ENCODE measurements at places on chromosomes 7 and 10.

GRCh38 chr7:77800158-77800557, 1.6 kb downstream of the PHTF2 start:
- DNase-seq = no peak

DNA sequence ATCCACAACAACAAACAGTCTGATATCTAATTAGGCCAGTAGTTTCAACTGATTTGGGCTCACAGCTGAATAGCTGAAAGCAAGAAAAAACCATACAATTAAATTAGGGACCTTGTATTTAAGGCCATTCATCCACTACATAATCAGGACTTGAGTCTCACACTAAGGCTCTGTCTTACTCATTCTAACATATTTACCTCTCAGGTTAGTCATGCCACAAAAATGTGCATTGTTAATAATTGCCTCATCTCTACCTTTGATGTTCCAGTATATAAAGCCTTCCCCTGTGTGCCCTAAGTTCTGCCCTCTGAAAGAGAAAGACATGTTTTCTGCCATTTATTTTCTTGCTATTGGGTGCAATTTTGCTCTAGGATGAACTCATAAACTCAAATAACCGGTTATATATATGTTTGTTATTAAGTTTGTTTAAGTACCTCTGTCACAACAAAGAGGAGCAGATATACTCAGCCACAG, 5.3 kb upstream of the C1GALT1 start:
- no peak for DNase-seq

GRCh38 chr7:104550362-104550761, 222.0 kb downstream of the LHFPL3 start:
- no peak for DNase-seq

- no peak for DNase-seq
Measured at GRCh38 chr7:55498142-55498541, 74.2 kb downstream of the VOPP1 start.

- no peak for DNase-seq
Measured at GRCh38 chr10:18402853-18403252, 248.5 kb downstream of the NSUN6 start.

DNA sequence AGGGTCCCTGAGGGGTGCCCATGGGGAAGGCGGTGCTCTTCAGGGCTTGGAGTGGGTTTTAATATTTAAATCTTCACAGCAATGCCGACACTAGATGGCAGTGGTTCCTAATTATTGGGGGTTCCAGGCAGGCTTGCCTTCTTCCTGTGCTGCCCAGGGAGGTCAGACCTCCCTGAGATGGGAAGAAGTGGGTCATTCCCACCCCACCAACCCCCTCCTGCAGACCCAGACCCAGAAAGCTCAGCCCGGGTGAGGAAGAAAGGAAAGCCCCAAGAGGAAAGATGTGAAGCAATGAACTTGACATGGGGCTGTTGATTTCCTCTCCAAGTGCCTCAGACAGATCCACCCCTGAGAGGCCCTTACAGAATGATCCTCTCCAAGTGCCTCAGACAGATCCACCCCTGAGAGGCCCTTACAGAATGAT, 85.1 kb upstream of the LANCL2 start:
- DNase-seq = no peak

- DNase-seq = no peak
Measured at GRCh38 chr10:77029777-77030717, 607.6 kb downstream of the KCNMA1 start.

DNA sequence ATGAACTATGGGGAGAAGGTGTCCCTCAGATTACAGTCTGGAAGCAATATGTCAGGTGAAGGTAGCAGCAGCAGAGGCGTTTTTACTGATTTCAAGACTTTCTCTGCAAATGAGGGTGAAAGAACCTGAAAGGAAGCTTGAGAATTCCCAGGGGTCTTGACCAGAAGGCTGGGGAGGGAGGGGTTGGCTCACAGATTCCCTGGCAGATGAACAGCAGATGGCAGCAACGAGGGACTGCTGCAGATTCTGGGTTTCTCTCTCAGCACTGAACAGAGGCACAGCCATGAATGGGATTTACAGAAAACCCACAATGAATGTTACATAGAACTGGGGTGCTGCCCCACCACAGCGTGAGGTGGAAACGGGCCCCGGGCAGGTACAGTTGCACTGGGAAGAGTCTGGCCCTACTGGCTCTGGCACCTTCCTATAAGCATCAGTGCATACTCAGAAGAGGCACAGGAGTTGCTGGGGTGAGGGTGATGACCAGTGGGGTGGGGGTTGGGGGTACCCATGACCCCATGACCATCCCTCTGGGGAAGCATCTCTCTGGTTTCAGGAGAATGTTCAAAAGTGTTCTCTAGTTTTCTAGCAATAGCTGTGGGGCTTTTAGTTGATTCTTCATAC, 317.8 kb downstream of the SH2D4B start:
- DNase-seq = no peak

GRCh38 chr7:153389261-153389660, 629.7 kb downstream of the ACTR3B start:
- no peak for DNase-seq

DNA sequence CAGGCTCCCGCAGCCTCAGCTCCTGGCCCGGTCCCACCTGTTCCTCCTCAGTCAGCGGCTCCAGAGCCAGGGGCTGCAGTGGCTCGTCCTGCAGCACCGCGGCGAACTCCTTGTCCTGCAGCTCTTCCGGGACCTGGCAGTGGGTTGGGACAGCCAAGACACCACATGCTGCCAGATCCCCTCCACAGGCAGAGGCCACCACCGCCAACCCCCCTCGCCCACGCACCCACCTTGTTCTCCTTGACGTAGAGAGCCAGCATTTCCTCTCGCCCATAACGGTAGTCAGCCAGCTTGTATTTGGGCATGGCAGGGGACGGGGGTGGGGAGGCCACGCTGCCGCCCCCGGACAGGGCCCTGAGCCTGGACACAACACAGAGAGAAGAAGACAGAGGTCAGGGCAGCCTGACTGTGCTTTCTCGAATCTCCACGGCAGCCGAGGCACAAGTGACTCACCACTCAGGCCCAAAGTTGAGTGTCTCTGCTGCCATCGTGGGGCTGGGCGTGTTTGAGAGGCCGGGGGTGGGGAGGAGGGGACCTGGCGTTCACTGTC, 6.2 kb downstream of the GIGYF1 start:
- no peak for DNase-seq

GRCh38 chr7:8210845-8211724, 50.9 kb downstream of the ICA1 start:
- no peak for DNase-seq

- DNase-seq = peak; percentile 80
Measured at GRCh38 chr10:1043532-1043995, 5.4 kb downstream of the IDI1 start.

DNA sequence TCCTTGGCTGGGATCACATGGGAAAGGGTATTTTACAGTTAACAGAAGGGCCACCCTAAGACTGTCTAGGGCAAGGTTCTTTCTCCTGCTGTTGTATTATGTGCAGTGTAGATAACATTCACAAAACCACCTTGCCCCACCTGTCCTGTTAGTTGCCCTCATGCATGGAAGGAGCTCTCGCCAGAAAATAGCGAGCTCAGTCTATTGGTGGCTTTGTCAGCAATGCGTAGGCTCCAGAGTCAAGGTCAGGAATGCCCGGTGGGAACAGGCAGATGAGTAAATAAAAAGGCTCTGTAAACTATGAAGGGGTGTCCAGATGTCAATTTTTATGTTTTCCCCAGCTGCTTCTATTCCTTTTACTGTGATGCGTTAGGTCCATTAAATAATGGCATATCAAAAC, 107.1 kb upstream of the WDR11 start:
- no peak for DNase-seq

- no peak for DNase-seq
Measured at GRCh38 chr10:91664426-91664825, 31.6 kb upstream of the PPP1R3C start.

DNA sequence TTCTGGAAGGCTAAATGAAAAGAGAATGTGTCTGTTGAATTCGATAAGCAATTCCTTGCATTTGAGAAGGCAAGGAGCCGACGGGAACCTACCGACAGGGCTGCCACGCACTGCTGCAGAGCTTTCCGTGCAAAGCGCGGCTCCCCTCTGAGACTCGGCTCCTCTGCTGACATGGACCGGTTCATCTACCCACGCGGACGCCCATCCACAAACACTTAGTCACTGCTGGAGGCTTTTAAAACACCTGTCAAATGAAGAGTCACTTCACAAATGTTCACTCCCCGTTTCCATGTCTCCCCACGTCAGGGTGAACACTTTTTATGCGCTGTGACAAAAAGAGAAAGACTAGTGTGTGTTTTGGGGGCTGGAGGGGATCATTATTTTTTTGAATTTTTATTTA, 32.0 kb downstream of the AMZ1 start:
- DNase-seq = peak; percentile 11

DNA sequence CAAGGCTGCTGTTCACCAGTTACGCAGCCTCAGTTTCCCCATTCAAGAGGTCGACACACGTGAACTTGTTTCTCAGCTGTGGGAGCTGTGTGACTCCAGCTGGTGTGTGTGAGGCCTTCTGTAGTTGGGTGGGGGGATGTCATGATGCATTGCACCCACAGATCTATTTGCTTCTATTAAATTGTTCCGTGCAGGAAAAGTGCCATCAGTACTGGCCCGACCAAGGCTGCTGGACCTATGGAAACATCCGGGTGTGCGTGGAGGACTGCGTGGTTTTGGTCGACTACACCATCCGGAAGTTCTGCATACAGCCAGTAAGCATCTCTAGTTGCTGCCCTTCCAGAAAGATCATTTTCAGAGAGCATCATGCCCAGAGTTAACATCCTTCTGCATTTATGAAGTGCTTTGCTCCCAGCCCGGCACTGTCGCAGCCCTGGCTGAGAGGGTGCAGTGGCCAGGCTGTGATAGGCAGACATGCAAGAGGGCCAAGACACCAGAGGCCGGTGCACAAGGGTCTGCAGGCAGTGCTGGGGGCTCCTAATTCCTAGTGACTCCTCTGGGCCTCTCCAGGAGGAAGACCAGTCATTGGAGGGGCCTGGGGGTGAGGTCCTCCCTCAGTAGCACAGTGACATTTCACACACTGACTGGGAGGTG, 60.2 kb downstream of the MKI67 start:
- peak; percentile 65 for DNase-seq

DNA sequence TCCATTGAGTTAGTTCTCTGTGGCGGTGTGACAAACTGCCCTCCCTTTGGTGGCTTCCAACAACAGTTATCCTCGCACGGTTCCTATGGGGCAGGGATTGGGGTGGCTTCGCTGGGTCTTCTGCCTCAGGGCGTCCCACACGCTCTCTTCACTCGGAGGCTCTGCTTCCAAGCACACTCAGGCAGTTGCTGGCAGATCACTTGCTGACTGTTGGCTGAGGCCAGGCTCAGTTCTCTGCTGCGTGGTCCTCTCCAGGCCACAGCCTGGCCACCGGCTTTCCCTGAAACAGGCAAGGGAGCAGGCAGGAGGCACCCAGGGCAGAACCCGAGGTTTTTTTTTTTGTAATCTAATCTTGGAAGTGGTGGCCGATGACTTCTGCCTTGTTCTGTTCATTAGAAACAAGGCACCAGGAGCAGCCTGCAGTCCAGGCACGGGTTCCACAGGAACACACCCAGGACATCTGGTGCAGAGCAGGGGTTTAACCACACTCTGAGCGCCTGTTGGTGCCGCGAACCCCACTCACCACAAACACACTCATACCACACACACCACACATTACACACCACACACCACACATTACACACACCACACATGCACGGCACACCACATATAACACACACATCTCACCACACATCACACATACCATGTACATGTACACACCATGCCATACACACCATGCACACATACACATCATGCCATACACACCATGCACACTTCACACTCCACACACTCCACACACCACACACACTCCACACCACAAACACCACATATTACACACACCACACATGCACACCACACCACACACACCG, 112.2 kb downstream of the PTPN20 start:
- DNase-seq = peak; percentile 57

DNA sequence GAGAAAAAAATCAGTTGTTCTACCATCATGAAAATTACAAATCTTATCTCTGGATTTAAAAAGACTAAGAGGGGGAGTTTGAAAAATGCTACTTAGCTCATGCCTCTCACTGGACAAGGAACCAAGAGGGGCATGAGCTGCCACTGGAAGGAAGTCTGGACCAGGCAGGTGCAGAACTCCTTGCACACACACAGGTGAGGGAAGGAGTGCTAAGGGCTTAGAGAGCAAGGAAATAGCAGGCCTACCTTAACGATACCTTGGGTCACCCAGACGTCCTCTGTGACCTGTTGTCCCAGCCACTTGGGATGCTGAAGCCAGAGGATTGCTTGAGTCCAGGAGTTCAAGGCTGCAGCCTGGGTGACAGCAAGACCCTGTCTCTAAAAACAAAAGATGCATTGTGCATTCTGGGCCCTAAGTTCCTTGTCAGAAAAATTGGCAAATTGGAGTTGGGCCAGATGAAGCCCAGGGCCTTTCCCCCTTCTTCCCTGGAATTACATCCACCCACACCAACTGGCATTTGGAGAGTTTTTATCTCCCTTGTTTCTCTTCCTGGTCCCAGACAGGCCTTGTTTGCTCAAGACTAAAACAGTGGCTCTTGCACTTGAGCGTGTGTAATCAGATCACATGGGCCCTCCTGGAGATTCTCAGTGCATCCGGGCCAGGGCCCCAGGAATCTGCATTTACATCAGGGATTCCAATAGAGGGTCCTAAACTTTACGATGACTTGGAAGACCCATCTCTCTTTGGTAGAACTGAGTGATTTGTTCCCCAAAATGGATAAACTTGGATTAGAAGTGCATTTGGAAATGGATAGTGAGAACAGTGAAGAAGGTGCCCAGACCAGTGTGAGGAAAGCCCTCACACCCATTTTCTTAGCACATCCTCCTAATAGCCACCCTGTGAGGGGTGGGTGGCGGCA, 3.0 kb downstream of the DDIT4 start:
- no peak for DNase-seq

DNA sequence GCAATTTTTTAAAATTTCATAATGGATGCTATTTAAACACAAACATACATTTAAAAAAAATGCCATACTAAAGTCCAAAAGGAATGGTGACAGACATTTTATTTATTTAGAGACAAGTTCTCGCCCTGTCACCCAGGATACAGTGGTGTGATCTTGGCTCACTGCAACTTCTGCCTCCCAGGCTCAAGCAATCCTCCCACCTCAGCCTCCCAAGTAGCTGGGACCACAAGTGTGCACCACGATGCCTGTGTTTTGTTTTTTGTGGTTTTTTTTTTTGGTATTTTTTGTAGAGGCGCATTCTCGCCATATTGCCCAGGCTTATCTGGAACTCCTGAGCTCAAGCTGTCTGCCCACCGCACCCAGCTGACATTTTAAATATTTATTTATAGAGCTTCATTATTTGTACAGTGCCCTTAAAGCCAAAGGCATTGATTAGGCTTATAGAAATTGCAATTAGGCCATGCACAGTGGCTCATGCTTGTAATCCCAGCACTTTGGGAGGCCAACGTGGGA, 703.5 kb downstream of the AUTS2 start:
- no peak for DNase-seq

GRCh38 chr10:69801094-69801433, 642 bp upstream of the COL13A1 start:
- no peak for DNase-seq

GRCh38 chr7:50211130-50212015, 93.1 kb upstream of the IKZF1 start:
- no peak for DNase-seq

DNA sequence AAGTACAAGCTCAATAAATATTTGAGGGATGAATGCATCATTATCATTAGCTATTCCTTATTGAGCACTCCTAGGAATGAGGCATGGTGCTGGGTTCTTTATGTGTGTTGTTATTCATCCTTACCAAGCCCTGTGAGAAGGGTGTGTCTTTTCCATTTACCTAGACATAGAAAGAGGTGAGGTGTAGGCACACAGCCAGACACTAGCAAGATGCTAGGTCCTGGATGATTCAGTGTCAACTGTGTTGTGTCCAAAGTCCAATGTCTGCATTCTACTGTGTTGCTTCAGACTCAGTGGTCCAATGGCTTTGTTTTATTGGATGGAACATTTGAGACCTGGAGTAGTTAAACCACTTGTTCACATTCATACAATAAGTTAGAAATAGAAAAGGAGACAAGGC, 605.5 kb downstream of the LRMDA start:
- no peak for DNase-seq
